ENCODE measurements at places on chromosomes 7 and 10.

GRCh38 chr7:80369321-80369720, 142.5 kb downstream of the GNAT3 start:
- DNase-seq: no peak

DNA sequence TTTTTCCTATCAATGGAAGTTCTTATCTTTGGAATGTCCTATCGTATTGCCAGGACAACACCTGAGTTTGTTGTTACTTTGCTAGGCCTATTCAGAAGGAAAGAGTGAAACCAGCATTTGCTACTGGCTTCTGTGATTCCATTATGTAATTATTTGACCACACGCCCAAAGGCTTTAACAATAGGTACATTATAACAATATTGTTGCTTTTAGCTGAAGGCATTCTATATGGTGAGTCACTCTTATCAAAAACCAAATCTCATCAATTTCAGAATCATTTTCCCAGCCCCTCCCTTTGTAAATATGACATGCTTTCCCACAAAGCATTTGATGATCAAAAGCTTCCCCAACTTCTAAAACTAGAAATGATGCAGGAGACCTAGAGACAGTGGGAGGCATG, 294.4 kb upstream of the NEBL start:
- no peak for DNase-seq

- DNase-seq: no peak
These were observed 32.0 kb downstream of the GNA12 start for GRCh38 chr7:2812114-2812487.

DNA sequence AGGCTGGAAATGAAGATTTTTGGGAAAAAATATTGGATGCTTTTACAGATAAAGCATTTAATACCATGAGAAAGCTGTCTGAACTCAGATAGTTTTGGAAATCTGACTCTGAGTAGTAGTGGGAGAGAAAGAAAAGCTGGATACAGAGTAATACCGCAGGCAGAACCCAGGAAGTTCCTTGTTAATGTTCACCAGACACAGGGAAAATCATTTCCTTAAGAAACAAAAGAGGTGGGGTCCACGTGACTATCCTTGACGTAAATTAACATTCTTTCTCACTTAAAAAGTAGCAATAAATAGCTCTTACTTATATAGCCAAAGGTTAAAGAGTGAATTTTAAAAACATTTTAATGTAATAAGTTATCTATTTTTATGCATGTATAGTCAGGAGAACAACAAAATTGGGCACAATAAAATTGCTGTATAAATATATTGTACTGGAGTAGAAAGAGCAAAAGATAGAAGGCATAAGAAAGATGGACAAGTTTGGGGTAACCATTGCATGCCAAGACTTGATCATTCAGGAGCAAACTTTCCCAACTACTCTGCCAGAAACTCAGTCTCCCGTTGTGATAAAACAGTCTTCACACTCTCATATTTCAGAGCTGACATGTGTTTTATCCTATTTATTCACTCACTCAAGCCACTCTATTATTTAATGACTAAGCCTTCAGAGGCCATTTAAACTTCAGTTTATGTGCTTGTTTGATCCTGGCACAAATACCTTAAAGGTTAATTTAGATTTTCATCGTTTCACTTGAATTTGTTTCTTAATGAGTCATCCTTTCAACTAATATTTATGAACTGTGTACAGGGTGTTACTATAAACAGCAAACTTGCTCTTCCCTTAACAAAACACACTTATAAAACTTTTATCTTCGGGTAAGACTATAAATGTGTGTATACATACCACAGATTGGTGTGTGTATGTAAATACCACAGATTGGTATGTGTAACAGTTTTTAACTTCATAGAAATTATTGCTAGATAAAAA, 143.1 kb downstream of the GNAI1 start:
- no peak for DNase-seq

GRCh38 chr10:119517235-119518141, 25.0 kb downstream of the RGS10 start:
- peak; percentile 61 for DNase-seq

DNA sequence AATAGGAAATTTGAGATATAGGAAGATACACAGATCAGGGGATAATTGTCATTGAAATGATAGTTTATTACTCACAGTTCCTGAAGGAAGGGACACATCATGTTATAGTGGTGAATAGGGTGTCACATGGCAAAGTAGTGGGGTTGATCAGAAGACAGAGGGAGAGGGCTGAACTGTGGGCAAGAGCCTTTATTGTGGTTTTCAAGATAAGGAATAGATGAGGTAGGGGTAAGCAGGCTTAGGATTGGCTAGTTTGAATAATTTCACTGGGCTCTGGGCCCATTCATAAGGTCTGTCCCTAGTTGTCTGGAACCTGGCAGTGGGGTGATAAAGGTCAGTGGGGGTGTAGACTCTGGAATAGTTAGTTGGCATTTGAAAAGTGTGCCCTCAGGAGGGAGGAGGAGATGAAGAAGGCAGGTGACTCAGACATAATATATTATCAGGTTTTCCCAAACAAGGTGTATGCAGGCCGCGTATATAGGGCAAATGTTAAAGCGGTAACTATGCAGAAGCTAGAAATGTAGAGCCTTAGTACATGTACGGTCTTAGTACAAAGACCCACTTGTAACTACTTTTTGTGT, 18.5 kb downstream of the FGL2 start:
- no peak for DNase-seq

DNA sequence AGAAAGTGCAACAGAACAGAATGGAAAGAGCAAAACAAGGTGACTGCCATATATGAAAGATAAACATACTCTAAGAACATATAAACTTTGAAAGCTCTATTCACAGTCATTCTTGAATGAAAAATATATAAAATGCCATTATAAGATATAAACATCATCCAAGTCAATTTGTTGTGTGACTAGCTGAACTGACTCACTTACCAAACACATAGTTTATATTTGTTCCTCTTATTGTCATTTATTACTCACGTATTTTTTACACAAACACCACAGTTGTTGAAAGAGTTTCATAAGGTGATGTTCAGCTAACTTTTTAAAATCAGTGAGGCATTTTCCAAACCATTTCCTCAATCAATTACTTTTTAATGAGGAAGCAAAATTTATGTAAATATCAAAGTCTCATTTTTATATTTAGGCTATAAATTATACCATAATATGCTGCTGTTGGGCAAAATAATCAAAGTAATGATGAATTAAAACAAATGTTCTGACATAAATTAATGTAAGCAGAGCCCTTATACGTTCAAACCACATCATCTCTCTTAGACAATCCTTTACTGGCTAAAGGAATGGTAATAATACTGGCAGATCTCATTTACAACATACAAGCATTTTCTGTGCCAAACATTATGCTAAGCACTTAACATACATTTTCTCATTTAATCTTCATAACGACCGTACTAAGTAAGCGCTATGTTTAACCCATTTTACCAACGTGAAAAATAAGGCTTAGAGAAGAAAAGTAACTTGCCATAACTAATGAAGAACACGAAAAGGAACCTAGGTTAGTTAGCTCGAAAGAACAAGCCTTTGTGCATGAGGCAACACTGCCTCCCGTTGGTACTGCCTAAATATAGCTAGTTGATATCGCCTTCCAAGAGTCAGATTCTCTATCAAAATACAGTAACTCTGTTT, 7.3 kb downstream of the LRRN3 start:
- DNase-seq: peak; percentile 25

DNA sequence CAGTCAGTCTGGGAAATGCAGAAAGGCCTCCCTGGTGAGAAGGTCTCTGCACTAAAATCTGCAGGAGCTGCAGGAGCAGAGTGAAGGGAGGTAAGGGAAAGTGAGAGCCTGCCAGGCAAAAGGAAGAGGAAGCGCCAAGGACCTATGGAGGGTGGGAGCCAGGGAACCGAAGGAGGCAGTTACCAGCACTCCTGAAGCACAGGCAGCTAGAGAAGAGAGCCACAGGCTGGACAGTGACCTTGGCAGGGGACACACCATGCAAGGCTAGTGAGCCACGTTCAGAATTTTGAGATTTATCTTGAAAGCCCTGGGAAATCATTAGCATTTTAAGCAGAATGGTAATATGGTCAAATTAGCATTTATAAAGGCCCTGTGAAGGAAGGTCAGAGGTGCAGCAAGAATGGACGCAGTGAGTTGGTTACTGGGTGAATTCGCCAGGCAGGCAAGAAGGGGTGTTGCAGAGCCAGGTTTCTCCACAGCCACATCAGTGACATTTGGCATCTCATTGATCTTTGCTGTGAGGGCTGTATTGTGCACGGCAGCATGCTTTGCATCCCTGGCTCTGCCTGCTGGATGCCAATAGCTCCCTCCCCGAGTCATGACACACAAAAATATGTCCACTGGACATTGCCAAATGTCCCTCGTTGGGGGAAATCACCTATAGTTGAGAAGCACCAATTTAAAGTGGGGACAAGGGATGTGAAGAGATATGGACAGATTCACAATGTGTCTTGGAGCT, 54.7 kb upstream of the LANCL2 start:
- DNase-seq: no peak

DNA sequence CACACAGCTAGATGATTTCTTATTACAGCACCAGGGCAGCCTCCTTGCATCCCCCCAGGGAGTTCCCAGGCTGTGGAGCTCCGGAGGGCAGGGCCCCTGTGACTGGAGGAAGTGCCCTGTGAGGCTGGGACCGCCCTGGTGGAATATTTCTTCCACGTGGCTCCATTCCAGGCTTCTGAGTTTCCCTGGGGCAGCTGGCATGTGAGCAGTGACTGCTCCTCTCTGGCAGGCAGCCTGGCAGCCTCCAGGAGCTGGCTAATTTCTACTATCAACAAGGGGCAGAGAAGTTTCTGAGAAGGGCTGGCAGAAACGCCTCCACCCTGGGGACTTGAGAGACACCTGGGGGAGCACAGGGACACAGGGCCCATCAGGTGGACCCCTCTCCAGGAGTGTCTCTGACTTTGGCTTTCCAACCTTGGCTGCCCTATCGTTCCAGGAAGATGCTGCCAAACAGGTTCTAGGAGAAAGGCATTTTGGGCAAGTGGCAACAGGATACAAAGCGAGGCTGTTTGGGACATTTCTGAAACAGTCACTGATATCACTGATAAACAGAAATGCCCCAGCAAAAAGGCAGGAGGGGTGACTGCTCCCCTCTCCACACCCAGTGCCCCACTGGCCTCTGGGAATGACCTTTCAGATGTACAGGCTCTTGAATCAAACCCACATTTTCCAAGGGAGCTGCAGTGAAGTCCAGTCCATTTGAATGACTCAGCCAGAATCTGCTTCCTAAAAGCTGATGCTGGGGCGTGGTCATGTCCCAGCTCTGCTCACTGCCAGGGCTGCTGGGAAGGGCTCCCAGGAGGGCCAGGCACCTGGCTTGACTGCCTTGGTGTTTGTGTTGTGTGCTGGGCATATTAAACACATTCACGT, 16.1 kb downstream of the MYOF start:
- no peak for DNase-seq

- no peak for DNase-seq
These were observed 16.5 kb upstream of the PRKAG2 start for GRCh38 chr7:151893405-151893923.

GRCh38 chr10:20890009-20890408, 7.1 kb downstream of the NEBL start:
- DNase-seq: no peak

- no peak for DNase-seq
These were observed 7.2 kb downstream of the ITIH5 start for GRCh38 chr10:7659560-7659959.

DNA sequence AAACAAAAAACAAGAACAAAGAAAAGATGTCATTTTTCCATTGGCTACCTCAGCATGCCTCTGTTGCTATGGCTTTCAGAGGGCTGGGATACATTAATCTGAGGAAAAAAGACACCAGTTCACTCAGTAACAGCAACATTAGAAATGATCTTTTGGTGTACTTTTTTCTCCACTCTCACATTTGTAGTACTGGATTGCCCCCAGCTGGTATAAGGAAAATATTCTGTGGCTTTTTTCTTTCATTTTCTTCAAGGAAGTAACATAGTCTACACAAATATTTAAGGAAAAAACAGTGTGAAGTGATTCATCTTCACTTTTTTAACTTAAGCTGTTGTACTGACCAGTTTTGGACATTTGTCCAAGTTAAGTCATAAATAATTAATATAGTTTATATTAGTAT, 482.3 kb downstream of the SORCS1 start:
- no peak for DNase-seq

- DNase-seq: no peak
These were observed 340.8 kb downstream of the ARL4A start for GRCh38 chr7:13028036-13028824.

DNA sequence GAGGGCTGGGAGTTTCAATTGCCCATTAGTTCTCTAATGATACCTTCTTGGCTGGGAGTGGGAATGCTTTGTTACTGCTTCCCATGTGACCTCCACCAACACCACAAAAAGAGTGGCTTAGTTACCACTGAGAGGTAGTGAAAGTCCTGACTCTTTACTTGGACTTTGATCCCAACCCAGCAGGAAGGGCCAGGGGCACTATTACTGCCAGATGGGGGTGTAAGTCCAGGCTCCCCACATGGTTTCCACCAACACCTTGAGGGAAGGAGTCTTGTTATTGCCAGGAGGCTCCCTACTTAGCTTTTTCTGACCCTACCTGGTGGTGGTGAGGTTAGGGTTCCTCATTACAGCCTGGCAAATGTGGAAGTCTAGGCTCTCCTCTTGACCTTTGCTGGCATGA, 11.4 kb downstream of the GGCT start:
- DNase-seq: no peak

DNA sequence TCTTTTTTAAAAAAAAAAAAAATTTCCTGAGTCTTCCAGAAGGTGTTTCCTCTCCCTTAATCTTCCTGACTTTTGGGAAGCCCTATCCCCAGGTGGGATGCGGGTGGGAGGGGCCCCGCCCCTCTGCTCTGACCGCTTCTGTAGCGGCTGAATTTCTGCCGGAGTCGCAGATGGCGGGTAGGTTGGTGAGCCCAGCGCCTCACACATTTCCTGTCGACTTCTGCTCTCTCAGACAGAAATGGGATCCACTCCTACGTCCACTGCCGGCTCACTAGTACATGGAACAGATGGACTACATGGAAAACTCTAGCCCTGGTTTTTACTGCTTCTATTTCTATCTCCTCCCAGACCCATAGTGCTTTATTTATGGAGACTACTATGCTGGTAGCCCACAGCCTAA, 90.9 kb downstream of the NEUROD6 start:
- no peak for DNase-seq

- no peak for DNase-seq
These were observed 13.6 kb downstream of the MRPS33 start for GRCh38 chr7:141001122-141001521.

- DNase-seq: no peak
These were observed 659.7 kb upstream of the IGFBP3 start for GRCh38 chr7:46580766-46581165.

GRCh38 chr10:11415095-11415494, 196.4 kb downstream of the USP6NL start:
- no peak for DNase-seq
